ENCODE measurements at places on chromosomes 16 and 17.
A peak's percentile ranks its signal among the peaks of the same experiment; 100 is the strongest.

GRCh38 chr17:64388961-64389565 is 1.6 kb downstream of the PECAM1 start:
- DNase-seq: no peak

DNA sequence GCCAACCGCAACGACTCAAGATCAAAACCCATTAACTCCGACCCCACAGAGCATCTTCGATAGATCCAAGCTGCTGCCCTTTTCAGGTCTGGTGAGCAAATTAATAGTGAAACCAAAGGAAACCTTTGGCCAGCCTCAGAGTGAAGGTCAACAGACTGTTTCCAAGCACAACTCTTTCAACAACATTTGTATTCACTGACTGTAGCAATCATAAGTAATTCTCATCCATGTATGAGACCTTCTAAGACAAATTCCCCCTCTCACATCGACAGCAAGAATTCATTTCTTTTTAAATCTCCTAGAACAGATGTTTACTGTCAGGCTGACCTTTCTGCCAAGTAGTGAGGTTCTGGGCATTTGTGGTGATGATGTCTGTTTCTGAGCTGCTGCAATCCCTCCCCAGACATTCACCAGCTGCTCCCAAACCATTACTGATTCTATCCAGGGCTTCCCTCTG is 64.2 kb downstream of the SLC39A11 start:
- no peak for DNase-seq

- peak; percentile 67 for DNase-seq
These were observed 188.2 kb downstream of the FTO start for GRCh38 chr16:53892155-53892554.

DNA sequence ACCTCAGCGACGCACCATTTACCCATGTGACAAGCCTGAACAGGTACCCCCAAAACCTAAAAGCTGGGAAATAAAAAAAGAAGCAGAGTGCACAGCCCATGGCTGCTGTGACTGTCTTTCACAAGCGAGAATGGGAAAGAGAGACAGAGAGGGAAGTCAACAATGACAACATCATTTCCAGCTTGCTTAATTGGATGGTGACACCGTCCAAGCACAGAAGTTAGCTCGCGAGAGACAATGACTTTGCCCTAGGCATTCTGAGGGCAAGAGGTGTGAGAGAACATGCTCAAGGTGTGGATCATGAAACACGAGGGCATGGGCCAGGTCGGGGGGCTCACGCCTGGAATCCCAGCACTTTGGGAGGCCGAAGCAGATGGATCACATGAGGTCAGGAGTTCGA is 19.3 kb upstream of the NSMCE1 start:
- no peak for DNase-seq

GRCh38 chr16:88610909-88611812 is 27.2 kb upstream of the IL17C start:
- no peak for DNase-seq

DNA sequence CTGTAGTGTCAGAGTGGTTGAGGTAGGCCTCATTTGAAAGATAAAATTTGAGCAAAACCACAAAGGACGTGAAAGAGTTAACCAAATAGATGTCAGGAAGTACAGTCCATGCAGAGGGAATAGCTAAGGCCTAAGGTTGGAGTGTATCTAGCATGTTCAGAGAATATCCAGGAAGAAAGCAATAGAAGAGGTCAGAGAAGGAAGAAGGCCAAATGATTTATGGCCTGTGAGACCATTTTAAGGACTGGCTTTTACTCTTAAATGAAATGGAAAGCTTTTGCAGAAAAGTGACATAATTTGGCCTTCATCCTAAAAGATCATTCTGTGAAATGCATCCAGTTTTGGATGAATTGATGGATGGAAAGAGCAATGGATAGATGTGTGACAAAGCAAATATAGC is 116.5 kb downstream of the NLK start:
- DNase-seq: no peak

- no peak for DNase-seq
These were observed 15.9 kb downstream of the VEZF1 start for GRCh38 chr17:57972151-57972550.

DNA sequence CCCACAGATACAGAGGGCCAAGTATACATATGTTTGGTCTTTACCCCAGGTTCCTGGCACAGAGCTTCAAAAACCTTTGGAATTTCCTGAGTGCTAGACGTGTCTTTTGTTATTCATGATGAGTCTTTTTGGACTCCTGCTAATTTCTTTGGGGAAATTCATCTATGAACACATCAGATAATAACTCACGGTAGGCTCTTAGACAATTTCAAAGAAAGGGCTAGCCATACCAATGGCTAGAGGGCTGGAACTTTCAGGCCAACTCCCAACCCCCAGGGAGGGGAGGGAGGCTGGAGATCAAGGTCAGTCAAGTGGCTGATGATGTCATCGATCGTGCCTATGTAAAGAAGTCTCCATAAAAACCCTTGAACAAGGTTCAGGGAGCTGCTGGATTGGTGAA is 101.9 kb downstream of the STX8 start:
- no peak for DNase-seq

GRCh38 chr17:13957636-13958035 is 111.7 kb upstream of the COX10 start:
- no peak for DNase-seq

DNA sequence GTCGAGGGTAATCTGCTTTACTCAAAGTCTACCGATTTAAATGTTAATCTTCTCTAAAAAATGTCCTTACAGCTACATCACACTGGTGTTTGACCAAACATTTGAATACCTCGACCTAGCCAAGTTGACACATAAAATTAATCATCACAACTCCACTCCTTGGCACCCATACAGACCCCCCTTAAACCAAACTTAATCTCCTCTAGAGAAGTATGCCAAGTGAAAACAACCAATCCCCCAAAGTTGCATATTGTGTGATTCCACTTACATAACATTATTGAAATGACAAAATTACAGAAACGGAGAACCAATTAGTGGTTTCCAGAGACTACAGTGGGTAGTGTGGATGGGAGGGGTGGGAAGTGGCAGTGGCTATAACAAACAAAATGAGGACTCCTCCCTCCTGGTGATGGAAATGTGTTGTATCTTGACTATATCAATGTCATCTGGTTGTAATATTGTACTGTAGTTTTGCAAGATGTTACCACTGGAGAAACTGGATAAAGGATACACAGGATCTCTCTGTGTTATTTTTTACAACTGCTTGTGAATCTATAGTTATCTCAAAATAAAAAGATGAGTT is 39.4 kb downstream of the CAPNS2 start:
- no peak for DNase-seq
